Left colon (tissue), 2 donors: ENCODE measurements at places on chromosomes 7 and 10. TPM values are rescaled to one million over a fixed set of nuclear protein-coding genes. Genes with fewer than 3 reads are reported as not detected.

GRCh38 chr7:25361863-25362262 is 133.6 kb upstream of the NPVF start:
- no peak for DNase-seq

Gene NKX1-2
- total RNA-seq, result not detected

- DNase-seq, result no peak
These were observed 202.1 kb upstream of the AKR1E2 start for GRCh38 chr10:4623757-4624420.

DNA sequence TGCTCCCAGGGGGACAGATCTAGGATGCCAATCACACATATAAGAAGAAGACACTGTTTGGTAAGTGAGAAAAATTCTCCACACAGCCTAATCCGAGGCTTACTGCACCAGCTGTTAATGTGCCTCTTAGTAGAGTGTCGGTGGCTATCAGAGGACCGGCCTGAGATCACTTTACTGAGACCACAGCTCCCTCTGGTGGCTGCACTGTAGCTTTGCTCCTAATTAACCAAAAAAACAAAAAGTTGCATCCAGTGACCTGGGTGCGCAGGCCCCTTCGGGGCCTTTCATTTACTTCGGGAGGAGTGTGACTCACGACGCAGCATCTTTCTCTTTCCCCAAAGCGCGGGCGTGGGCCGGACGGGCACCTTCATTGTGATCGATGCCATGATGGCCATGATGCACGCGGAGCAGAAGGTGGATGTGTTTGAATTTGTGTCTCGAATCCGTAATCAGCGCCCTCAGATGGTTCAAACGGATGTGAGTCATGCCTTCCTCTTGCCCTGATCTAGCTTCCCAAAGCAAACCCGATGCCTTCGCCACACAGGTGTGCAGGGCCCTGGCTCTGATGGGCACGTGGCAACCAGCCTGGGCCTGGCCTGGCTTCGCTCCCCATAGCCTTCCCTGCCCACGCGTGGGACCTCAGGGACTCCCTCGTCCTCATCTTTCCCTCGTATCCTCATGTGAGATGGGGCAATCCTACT is 56.7 kb downstream of the MKI67 start:
- DNase-seq, result peak; percentile 66

GRCh38 chr10:126504761-126505112 is 116.5 kb upstream of the ADAM12 start:
- no peak for DNase-seq

GRCh38 chr7:22356010-22356691 is 803 bp downstream of the RAPGEF5 start:
- DNase-seq, result peak; percentile 47

- no peak for DNase-seq
These were observed 229.8 kb upstream of the HDAC9 start for GRCh38 chr7:18265611-18266281.

DNA sequence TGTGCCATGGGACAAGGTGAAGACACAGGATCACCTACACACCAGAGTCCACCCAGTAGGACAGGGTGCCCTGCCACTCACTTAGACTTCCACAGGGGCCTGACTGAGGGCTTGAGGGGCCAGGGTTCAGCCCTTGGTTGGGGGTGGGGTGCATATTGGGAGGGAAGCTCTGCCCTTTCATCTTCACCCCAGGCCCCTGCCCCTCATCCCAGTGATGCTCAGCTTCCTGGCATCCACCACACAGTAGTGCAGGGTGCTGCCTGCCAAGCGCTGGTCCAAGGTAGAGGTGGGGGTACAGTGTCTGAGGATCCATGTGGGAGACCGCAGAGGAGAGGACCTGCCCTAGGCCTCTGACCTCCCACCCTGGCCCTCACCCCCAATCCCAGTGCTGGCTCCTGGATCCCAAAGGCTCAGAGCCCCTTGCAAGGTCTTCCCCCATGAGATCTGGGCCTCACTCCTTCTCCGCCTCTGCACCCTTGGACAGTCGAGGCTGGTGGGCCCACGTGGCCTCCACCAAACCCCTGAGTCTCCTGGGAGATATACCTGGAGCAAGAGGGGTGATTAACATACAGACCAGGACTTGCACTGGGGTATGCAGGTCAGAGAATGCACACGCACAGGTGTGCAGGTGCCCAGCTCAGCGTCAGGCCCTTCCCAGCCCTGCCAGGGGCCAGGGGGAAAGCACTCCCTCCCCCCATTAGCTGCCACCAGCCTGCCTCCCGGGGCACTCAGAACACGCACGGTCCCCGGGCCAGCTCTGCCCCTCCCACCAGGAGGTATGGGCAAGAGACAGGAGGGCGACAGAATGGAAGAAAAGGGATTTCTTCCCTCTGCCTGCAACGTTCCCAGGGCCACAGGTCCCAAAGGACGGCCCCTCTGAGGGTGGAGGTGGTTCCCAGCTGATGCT is 8.6 kb upstream of the IRF5 start:
- peak; percentile 17 for DNase-seq

DNA sequence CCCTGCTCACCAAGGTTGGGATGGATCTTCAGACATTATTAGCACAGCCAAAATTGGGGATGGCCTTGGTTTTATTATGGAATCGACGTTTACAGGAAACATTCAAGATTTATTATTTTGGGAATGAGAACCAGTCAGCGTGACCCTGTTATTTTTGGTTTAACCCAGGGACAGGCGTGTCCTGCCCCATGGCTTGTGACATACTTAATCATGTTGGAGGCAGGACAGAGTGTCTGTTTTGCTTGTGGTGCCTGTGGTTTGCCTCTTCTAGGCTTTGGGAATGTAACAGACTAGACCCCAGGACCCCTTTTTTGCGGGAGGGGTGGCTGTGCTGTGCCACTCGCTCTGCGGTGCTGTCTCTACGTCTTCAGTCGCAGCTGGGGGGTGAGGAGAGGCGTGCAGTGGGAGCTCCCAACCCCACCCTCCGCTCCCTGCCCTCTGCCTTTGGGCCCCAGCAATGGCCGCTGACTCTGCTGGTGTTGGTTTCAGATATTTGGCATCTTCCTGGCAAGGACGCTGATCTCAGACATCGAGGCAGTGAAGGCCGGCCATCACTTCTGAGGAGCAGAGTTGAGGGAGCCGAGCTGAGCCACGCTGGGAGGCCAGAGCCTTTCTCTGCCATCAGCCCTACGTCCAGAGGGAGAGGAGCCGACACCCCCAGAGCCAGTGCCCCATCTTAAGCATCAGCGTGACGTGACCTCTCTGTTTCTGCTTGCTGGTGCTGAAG is 20.1 kb upstream of the SH2D4B start:
- DNase-seq, result no peak

DNA sequence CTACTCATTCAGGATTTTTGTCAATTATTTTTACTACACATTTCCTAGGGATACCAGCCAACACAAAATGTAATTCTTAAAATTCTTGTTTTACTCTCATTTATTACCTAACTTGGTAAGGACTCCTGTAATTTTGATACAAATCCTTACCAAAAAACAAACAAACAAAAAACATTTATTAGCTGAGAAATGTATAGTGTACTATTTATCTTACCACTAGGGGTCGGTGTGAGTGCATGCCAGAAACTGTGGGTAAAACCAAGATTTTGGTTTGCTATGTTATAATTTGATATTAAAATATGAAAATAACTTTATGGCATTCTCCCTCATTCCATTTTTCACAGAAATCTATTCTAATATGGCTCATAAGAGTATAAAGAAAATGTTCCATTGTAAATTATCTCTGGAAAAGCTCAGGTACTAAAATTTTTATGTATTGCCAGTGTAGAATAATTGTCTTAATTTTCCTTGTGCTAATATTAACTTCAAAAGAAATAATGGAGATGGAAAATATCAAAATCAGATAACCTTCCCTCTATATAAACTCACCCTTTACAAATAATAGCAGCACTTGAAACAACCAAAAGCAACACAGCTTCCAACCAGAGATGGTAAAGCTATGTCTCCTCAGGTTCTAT is 290.8 kb upstream of the PCDH15 start:
- DNase-seq, result no peak

DNA sequence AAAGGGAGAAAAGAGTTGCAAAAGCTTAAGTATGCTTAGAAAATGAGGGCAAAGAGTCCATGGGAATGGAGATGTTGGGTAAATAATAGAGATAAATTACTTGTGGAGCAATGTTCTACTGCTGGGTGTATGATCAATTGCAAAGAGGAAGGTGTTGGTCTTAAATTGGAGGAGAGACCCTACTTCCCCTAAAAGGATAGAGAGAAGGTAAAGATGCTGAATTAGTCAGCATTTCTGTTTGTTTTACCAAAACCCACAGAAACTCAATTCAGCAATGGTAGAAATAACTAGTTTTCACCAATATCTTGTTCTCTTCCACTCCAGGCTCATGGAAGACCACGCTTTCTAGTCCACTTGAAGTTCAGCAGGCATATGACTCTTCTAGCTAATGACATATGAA is 32.1 kb downstream of the ASB4 start:
- no peak for DNase-seq

DNA sequence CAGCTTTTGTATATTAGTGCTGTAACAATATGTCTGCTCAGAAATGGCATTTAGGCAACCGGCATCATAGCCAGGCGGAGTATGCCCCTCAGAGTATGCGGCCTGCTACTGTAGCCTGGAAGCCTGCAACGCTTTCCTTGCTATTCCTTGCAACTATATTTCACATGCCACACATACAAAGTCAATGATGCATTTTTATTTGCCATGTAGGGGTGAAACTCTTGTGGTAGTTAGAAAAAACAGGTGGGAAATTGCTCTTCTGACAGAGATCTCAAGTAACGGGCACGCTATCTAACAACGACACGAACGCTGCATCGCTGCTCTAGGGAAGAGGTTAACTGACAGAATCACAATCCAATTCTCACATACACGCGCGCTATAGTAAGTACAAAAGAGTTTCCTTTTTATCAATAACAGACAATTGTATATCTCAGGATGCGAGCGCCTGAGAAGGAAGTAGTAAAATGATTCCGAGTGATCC is 5.9 kb downstream of the EBF3 start:
- no peak for DNase-seq

DNA sequence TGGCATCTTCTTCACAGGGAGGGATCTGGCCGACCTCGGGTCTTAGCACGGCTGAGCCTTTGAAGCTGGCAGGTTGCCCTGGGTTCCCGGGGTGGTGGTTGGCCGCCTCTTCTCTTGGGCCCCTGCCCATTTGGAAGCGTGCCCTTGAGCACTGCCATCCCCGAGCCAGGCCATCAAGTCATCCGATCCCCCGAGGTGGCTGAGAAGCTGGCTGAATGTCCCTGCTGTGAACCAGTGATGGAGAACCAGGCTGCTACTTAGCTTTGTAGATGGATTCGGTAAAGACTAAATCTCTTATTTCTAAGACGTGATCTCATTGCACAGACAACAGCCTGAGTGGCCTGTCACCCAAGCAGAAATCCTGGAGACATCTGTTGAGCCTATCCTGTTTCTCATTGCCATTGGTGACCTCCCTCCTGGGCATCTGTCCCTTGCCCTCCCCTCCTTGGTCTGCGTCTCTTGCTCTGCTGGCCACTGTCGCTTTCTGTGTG is 74.3 kb downstream of the GRK5 start:
- DNase-seq, result peak; percentile 58
